CD4-positive, alpha-beta T cell treated with Interleukin-15 for 1 hour (primary cell): ENCODE measurements at places on chromosomes 16 and 17.

DNA sequence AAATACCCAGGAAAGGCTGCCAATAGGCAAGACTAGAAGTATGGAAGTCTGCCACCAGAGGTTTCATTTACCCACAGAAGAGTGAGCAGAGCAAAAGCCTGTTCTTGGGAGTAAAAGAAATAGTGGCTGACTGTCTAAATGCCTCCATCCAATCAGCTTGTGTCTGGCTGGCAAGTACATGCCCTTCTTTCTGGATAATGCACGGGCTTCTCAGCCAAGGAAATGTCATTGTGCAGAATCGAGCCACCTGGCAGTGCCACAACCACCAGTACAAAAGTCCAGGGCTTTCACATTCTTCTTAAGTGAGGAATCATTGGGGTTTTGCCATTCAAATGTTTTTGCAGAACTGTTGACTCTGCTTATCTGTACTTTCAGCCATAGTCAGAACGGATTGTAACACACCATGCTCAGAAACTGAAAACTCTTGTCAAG lies 10.1 kb upstream of the ERCC4 start:
- no peak for DNase-seq

- peak; percentile 41 for DNase-seq
These were observed 1.3 kb upstream of the CUEDC1 start for GRCh38 chr17:57956291-57957119.

DNA sequence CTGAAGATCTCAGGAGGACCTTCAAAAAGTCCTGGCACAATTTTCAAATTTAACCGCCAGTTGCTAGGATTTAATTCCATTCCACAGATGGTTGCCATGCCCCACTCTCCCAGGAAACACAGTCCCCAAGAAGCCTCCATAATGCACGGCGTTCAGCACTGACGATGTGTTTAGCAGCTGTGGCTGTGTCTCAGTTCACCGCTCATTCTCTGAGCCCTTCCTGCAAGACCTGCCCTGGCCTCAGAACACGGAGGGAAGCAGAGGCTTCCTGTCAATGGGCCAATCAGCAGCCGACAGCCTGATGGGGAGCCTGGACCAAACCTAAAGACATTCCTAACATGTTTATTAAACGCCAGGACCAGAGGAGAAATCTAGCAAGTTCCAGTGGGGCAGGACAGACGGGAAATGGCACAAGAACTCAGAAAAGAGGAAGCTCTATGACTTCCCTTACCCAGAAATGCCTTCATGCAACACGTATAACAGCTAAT lies 4.9 kb downstream of the MYLK3 start:
- DNase-seq, result peak; percentile 25

- no peak for DNase-seq
These were observed 6.8 kb downstream of the MFSD11 start for GRCh38 chr17:76744747-76745146.

GRCh38 chr16:8663192-8664089 lies 11.0 kb upstream of the ABAT start:
- DNase-seq, result no peak

DNA sequence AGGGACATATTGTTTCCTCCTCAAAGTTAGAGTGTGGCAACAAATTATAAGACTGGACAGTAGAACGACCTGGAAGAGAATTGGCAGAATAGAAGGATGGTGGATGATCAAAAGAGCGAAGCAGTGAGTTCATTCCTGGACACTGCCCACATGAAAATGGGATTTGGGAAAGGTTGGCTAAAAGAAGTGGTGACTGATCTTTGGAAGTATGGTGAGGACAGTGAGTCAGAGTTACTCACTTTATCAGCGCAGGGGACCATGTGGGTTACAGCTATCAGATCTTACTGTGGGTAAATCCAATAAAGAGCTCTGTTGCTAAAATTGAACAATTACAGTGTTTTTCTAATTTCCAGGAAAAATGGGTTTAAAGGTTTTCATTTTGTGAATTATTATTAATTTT lies 2.7 kb upstream of the TANC2 start:
- DNase-seq, result no peak

GRCh38 chr16:79390481-79391051 lies 210.0 kb downstream of the MAF start:
- no peak for DNase-seq

DNA sequence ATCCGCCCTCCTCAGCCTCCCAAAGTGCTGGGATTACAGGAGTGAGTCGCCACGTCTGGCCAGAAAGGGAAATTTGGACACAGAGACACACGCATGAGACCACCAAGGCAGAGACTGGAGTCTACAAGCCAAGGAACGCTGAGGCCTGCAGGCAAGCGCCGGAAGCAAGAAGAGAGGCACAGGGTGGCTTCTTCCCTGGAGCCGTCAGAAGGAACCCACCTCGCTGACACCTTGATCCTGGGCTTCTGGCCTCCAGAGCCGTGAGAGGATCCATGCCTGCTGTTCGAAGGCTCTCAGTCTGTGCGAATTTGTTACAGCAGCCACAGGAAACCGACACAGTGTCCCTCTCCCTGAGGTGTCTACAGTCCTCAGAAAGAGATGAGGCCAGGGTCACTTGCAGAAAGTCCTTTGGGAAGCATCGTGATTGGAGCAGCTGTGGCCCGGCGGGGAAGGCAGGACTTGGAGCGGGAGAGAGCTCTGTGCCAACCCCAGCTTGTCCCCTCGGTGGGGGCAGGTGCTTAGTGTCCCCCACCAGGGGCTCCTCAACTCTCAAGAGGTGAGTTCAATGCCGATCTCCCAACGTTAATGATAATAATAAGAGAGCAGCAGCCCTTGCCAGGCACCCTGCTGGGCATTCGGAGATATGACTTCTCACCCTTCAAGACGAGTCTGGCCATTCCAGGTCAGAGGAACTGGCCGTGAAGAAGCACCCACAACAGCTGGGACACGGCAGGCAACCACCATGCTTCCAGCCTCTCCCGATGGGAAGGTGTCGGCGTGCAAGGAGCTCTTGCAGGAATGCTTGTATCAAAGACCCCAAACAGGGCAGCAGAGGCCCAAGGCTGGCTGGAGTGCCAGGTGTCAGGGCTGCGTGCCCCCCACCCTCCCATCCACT lies 68.4 kb upstream of the TNRC6C start:
- DNase-seq, result peak; percentile 5

DNA sequence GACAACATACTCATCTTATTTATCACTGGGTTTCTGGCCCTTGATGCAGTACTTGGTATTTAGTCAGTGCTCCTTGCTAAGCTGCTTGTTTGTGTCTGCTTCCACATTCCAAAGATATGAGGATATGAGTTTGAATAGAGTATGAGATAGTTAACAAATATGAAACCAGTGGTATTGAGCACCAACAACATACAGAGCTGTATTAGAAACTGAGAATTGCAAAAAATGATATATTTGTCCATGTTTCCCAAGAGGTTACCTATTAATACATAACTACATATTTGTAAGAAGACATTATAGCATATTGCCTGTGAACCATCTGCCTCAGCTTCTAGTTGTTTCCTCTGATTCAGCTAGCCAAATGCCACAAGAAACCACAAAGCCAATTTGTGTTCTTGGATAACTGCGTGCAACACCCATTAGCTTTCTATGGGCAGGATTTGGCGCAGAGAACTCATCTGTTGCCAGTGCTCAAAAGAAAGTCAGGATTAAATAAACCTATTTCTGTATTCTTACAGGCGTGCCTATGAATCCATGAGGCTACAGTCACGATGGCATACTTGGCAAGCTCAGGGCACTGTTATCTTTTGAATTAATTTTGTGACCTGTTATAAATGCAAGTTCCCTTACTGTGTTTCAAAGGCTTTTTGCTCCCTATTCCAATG lies 194.4 kb downstream of the MAP2K6 start:
- DNase-seq, result no peak

DNA sequence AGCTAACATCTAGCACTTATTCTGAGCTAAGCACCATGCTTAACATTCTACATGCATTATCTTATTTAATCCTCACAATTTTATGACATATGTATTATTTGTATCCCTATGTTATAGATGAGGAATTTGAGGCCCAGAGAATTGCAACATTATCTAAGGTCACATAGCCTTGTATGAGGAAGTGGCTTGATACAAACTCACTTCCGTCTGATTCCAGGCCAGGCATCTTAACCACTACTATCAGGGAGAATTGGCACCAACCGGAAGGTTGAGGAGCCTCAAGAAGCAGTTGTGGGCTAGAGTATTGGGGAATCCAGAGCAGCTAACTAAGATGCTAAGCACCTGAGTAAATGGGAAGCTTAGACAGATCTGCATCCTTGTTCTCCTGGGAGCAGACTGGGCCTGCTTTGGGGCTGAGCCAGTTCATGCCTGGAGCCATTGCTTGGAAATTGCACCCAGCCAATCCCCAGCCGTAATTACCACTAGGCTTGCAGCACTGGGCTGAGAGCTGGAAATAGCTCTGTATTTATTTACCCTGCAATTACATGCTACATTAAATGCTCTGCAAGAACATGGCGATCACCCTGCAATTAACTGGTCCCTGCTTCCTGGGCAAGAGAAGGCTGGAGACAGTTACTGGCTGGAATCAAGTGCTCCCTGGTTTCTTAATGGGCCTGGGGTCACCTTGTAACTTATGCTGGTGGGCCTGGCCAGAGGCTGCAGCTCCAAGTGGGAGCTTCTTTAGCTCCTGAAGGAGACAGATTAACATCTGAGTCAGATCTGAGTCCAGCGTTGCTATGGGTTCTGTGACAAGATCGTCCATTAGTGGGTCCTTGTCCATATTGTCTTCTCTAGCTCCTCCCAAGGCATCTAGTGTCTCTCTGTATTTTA lies 273.1 kb upstream of the CCL2 start:
- DNase-seq, result no peak

DNA sequence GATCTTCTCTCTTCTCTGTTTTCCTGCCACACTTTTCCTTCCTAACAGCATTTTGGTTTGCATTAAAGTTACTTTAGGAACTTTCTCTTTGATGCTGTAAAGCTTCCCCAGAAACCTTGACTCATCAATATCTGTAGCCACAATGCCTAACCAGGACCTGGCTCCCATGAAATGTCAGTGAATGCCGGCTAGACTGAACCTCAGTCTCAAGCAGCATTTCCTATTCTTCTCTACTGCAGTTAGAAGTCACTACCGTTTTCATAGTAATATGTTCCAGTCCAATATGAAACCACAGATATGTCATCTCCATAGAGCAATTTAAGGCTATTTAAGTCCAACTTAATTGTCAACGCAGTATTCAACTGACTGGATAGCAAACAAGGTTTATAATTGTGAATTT lies 28.9 kb downstream of the ITFG1 start:
- DNase-seq, result no peak

GRCh38 chr17:41635121-41636097 lies 11.0 kb upstream of the KRT17 start:
- DNase-seq, result no peak

DNA sequence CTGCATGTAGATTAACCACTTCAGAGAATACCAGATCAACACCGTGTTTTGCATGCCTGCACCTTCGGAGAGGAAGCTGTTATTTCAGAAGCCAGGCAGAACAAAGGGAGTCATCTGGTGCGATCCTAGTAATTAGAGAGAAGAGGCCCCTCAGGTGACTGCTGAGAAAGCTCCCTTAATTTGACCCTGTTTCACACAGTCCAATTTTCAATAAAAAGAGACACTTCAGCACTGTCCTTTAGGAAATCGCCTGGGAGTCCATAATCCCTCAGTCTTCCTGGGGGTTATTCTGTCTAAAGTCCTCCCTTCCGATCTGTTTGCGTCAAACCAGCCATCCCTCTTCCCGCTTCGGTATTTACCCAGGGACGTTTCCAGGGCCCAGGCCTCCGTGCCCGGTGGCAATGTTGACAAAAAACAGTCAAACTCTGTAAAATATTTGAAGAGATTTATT lies 23.4 kb upstream of the TNRC6C start:
- no peak for DNase-seq

- DNase-seq, result no peak
These were observed 40.4 kb upstream of the DNAH17 start for GRCh38 chr17:78617511-78618061.
